ENCODE measurements at places on chromosomes 2 and 18.

GRCh38 chr2:219331560-219332213 is 857 bp downstream of the RESP18 start:
- no peak for DNase-seq

DNA sequence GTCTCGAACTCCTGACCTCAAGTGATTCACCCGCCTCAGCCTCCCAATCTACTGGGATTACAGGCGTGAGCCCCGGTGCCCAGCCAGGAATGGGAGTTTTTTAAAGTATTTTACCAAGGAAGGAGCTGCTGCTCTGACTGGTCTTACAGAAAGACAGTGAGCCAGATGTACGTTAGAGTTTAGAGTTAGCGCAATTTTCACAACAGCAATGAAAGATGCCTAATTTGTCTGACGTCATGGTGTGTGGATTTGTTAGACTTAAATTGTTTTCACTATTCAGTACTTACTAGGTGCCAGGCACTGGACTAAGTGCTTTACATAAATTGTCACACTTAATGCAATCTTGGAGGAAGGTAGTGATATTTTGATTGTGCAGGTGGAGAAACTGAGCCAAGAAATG is 12.4 kb upstream of the RPL37A start:
- no peak for DNase-seq

DNA sequence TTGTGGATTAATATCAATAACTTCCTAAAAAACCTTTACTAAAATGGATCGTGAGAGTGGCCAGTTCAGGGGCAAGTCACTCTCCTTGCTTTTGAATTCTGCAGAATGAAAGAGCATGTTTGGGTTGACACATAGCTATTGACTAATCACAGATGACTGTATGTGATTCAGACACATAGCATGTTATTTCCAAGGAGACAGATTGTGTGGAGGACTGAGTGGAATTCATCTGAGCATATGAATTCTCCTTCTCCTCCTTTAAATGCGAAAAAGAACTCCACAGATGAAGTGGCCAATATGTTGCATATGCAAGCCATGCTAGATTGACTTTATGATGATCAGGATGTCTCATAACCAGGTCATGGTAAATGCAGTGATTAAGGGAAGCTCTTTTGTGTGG is 249.4 kb upstream of the FAM98A start:
- DNase-seq, result no peak

GRCh38 chr2:73385123-73385503 is 523 bp upstream of the ALMS1 start:
- peak; percentile 36 for DNase-seq
